Mucosa of descending colon (tissue), 3 donors: ENCODE measurements at places on chromosomes 5 and 9. TPM values are rescaled to one million over a fixed set of nuclear protein-coding genes. Genes with fewer than 3 reads are reported as not detected.

GRCh38 chr9:68545033-68545705 is 4.5 kb upstream of the TMEM252 start:
- DNase-seq = no peak

GRCh38 chr9:19799784-19800183 is 10.9 kb upstream of the SLC24A2 start:
- DNase-seq = no peak

- DNase-seq = no peak
These were observed 23.4 kb downstream of the LIX1 start for GRCh38 chr5:97119007-97119390.

DNA sequence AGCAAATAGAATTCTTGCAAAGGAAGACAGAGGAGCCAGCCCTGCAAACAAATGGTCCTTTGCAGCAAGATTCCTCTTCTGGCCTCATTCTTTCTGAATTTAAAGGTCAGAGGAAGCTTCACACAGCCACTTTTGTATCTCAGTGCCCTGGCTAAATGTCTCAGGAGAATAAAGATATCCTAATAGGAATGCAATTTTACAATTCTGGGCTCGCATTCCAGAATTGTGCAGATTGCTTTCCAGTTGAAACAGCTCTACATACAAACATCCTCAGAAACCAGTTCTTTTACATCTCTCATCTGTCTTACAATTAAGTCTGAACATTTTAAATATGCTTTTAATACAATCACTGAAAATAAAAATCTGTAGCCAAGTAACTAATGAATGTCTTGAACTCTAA is 14.6 kb upstream of the ACOT12 start:
- DNase-seq = no peak

DNA sequence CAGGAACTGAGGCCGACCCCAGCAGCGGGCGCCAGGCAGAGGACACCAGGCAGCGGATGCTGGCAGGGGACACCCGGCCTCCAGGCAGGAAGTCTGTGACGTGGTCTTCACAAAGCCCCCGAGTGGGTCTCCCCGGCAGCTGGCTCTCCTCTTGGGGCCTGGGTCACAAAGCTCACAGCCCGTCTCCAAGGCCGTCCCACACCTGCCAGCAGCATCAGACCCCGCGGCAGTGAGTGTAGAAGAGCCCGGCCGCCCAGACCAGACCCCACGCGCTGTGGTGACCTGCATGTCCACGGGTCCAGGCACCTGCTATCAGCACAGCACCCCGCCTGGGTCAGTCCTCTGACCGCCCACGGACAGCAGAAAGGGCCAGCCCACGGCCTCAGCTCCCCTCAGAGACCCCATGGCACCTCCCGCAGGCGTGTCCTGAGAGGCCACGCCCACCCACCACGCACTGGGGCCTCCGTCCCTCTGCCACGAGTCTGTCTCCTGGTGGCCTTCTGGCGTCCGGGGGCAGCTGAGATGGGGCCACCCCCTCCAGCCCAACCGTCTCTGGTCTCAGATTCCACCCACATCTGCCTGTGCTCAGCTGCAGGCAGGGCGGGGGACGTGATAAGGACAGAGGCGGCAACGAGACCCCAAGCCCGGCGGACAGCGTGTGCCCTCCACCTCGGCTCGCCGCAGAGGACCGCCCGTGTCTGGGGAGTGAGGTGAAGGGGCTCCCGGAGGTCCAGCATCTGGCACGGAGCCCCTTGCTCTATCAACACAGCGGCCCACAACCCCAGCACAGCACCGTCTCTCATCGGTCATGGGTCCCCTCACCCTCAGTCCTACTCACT is 34.2 kb downstream of the EXD3 start:
- DNase-seq = no peak

GRCh38 chr5:74321326-74321725 is 319.2 kb downstream of the ENC1 start:
- DNase-seq = no peak

DNA sequence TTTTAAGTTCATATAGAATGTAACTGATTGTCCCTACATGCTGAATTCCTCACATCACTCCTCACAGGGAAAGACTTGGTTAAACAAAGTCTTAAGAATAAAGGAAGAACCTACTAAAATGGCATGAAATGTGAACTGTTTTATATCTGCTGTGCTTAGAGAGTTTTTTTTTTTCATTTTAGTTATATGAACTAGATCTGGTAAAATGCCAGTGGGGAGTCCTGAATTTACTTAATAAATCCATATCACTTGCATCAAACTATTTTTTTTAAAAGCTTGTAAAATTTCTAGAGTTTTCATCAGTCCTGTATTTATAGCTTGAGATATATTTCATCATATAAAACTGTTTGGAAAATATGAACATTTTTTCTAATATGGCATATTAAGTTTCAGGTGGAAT is 1528.6 kb downstream of the EFNA5 start:
- DNase-seq = no peak

DNA sequence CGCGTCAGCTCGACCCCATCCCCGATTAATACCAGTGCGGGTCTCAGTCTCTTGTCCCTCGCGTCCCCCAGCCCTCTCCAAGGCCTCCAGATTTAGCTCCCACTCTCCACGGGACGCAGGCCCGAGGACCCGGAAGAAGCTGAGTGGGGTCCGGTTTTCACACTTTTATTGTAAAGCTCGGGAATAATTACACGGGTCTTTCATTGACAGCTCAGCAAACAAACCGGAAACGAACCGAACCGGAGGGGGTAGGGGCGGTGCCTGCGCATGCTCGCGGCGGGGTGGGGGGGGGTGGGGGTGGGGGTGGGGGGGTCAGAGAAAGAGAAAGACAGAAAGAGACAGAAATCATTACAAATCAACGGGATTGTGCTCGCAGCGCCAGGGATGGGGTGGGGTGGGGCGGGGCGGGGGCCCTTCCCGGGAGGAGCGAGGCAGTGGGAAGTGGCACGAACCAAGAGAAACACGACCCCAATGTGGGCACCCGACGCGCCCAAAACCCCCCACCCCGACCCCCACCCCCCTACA is 27.9 kb downstream of the PCDH1 start:
- DNase-seq = no peak

GRCh38 chr9:109182940-109183798 is 16.1 kb upstream of the FRRS1L start:
- DNase-seq = no peak

PANK3 gene
- 147 TPM for total RNA-seq

TEX48 gene
- not detected for total RNA-seq
